GM12865 (cell line): ENCODE measurements at places on chromosomes 5 and 9.

DNA sequence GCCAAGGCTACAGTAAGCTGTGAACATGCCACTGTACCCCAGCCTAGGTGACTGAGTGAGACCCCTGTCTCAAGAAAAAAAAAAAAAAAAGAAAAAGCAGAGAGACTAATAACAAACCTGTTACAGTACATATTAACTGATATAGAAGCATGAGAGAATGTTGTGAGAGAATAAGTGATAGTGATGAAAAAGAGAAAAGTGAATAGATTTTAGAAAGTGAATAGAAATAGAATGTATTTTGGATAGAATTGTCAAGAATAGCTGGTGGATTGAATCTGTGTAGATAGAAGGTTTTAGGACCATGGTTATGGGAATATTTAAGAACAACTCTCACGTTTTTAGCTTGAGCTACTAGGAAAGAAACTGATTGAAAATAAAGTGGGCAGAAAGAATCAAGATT lies 135.8 kb downstream of the WDR70 start:
- DNase-seq = no peak

- no peak for DNase-seq
These were observed 73.2 kb downstream of the WNK2 start for GRCh38 chr9:93256878-93257807.

DNA sequence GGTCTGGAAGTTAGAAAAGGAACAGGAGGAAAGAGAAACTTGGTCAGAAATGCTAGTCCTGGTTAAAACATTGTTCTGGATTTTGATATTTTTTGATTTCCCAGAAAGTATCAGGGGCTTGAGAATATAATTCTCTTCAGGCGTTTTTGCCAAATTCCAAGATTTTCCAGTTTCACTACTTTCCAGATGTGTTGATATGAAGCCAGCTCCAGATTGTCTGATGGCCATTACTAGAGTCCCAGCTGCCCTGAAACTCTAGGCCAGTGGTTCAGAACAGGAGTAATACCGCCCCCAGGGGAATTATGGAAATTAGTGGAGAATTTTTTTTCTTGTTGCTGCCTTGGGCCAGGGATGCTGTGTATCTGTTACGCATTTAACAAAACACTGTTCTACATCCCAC lies 88.6 kb downstream of the KCNN2 start:
- DNase-seq = no peak

DNA sequence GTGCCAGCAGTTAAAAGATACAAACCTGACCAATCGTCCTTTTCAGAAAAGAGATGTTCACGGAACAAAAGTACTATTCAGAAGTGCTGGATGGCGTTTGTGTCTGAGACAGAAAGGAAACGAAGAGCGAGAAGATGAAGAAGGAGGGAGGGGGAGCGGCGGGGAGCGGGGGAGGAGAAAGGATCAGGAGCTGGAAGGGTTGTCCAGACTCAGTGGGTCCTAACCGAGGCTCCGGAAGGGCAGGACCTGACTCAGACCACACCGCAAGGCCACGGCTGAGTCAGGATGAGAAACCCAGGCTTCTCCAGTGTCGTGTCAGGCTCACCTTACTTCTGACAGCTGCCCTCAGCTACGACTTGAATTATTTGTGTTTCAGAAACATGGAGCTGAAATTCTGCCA lies 46.2 kb downstream of the PAX5 start:
- peak; percentile 76 for DNase-seq

DNA sequence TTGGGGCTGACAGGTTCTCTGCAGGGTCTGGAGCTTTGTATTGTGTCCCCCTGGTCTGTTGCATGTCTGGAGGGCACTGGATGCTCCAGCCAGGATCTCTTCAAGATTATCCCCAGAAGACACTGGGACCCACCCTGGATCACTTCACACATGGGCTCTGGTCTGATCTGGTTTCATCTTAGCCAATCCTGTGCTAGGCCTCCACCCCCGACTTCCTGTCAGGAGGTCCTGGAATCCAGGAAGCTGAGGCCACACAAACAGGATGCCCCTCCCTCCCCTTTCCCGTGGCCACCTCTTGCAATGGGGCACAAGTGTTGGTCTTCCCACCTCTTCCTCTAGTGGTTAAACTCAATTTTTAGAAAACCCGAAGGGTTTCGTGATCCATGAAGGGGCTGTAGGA lies 242.6 kb upstream of the MVB12B start:
- DNase-seq = no peak

DNA sequence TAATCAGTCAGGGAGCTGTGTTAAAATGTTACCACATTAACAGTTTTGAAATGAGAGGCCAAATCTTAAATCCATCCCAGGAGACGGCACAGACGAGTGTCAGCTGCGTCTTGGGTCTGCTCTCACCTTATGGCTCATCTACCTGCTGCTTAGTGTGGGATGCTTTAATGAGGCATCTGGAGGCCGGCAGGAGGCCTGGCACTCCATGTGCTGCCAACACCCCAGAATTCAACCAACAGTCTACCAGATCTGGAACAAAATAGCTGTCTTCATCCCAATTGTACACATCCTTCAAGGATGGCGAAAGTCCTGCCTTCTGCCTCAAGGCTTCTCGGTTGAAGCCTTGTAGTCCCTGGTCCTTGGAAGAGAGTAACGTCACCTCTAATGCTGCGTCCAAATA lies 12.0 kb downstream of the PRKACG start:
- DNase-seq = no peak

DNA sequence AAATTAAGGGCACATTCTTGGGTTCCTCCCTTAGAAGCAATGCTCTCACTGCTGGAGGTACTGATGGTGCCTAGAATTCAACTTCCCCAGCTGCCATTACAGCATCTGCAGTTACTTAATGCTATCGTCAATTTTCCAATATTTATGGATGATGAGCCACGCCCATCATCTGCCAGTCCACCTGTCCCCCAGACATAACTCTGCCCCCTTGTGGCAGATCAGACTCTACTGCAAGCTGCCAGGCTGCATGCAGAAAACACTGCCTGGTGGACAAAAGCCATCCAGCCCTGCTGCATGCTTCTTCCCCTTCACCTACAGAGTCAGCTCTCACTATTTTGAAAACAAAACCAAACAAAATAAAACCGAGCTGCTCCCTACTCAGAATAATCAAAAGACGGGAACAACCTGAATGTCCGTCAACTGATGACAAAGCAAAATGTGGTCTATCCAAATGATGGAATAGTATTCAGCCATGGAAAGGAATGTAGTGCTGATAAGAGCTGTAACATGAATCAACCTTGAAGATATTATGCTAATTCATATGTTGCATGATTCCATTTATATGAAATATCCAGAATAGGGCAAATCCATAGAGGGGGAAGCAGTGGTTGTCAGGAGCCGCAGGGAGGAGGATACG lies 66.4 kb downstream of the RETREG1 start:
- peak; percentile 78 for DNase-seq

DNA sequence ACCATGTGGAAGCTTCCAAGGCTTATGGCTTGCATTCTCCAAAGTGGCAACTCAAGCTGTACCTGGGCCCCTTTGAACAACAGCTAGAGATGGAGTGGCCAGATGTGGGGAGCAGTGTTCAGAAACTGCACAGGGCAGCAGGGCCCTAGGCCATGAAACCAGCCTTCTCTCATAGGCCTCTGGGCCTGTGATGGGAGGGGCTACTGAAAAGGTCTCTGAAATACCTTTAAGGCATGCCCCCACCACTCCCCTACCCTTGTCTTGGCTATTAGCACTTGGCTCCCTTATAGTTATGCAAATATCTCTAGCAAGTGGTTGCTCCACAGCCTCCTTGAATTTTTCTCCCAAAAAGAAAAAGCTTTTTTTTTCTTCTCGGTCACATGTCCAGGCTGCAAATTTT lies 1014.6 kb downstream of the DTWD2 start:
- DNase-seq = no peak
